ENCODE measurements at places on chromosomes 13 and 19.

- DNase-seq = no peak
Observed at GRCh38 chr13:23644527-23645138, 74.4 kb downstream of the TNFRSF19 start.

DNA sequence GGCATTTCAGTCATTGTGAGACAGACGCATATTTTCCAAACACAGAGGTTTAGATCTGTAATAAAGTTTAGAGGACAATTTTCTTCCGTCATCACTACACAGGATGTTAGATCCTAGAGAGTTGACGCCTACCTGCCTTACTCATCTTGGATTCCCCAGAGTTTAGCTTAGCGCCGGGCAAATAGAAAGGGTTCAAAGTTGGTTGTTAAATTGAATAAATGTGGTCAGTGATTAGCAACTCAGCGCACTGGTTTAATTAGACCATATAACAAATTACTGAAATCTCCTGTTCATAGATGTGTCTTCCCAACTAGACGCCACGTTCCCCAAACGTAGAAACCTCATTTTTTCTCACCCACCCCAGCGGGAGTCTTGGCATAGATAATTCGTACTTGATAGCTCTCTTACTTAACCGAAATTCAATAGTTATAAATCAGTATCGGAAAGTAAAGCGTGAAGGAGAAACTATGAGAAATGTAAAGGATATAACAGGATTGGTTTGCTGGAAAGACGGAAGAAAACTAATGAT lies 726 bp upstream of the UFM1 start:
- no peak for DNase-seq

DNA sequence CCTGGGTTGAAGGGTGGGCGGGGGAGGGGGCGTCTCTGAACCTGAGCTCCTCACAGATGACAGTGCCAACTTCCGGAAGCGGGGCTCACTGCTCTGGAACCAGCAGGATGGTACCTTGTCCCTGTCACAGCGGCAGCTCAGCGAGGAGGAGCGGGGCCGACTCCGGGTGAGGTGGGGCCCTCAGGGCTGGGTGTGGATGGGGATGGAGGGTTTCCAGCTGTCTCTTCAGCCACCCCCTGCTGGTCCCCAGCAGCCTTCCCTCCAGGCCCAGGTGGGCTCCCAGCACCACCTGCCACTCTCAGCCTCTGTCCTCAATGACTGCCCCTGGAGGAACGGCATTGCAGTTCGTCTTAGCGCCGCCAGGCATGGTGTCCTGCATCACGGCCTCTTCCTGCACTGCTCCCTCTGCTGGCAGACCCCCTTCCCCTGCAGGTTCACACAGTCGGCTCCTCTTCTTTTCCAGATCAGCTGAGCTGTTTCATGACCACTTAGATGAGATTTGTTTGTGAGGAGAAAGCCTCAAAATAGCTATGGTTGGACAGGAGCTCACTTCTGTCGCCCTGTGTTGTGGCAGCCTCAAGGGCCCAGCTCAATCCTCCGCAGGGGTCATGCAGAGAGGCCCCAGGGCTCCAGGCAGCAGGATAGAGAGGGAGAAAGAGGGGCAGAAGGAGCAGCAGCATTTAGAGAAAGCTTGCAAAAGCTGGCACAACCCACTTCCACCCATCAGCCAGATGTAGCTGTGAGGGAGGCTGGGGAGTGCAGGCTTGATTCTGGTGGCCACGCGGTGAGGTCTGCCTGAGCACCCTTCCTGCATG lies 2.5 kb upstream of the GARIN5A start:
- DNase-seq = peak; percentile 14

DNA sequence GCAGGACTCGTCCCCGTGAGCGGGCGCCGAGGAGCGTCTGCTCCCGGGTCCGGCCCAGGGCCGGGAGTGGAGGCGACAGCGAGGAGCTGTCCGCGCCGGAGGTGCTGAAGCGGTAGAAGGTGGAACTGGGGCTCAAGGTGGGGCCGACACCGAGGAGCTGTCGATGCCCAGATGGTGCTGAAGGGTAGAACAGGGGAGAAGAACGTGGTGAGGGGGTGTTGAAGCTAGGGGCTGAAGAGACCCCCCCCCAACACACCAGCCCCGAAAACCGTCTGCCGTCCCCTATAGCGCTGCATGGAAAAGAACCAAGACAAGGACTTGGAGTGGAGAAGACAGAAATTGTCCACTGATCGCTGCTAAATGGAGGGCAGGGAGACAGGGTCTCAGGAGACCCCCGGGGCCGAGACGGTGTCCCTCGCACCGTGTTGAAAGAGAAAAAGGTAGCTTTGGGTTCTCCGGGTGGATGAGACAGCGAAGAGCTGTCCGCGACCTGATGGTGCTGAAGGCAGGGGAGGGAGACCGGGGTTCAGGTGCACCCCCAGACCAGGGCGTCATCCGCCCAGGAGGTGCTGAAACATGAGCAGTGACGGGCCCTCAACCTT lies 7.1 kb upstream of the PDE4C start:
- DNase-seq = peak; percentile 50

- no peak for DNase-seq
Observed at GRCh38 chr19:10920288-10920655, 8.2 kb downstream of the YIPF2 start.
